NCI-H510A treated with DMSO at 0.1 percent for 48 hours (cell line): ENCODE measurements at places on chromosomes 13 and 19.

DNA sequence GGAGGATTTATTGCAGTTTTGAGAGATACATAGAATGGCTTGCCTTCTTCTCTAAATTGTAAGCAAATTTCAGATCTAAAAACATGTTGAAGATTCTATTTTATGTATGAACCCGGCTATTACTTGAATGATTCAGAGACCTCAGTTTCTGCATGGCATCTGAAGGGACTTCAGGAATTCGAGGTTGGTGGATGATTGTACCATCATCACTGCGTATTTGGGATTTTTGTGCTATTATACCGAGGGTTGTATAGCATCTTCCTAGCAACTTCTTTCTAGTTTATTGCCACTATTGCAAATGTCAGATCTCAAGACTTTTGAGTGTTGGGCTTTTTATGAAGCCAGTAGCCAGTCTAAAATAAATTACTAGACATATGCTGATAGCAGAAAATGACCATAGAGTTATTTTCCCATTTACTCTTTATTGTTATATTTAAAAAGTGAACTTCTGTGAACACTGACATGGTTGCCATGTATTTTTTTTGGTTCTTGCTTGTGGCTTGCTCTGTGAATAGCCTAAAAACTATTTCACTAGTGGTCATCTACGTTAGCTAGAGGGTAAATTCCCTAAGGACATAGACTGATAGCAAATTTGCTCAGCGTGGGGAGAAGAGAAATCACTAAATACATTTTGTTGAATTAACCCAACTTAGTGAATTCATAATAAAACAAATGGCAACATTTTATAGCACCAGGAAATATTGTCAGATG lies 70.6 kb upstream of the KLF12 start:
- DNase-seq: no peak

DNA sequence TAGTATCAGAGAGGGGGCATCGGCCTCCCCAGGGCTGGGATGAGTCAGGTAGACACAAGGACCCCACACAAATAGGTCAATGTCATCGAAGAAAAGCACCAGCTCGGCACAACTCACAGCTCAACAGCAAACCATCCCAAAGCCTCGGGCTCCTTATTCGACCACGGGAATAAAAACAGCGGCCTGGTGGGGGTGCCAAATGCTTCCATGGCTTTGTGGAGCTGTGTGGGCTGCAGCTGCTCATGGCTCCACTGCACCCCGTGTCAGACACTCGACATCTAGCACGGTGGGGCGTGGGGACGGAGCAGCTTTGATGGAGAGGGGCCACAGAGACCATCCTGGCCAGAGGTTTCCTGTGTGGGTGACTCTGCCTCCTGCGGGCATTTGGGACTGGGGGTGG lies 212.5 kb upstream of the SOX1 start:
- DNase-seq: peak; percentile 75

- DNase-seq: no peak
Measured at GRCh38 chr19:44344255-44344654, 12.2 kb downstream of the ZNF112 start.

DNA sequence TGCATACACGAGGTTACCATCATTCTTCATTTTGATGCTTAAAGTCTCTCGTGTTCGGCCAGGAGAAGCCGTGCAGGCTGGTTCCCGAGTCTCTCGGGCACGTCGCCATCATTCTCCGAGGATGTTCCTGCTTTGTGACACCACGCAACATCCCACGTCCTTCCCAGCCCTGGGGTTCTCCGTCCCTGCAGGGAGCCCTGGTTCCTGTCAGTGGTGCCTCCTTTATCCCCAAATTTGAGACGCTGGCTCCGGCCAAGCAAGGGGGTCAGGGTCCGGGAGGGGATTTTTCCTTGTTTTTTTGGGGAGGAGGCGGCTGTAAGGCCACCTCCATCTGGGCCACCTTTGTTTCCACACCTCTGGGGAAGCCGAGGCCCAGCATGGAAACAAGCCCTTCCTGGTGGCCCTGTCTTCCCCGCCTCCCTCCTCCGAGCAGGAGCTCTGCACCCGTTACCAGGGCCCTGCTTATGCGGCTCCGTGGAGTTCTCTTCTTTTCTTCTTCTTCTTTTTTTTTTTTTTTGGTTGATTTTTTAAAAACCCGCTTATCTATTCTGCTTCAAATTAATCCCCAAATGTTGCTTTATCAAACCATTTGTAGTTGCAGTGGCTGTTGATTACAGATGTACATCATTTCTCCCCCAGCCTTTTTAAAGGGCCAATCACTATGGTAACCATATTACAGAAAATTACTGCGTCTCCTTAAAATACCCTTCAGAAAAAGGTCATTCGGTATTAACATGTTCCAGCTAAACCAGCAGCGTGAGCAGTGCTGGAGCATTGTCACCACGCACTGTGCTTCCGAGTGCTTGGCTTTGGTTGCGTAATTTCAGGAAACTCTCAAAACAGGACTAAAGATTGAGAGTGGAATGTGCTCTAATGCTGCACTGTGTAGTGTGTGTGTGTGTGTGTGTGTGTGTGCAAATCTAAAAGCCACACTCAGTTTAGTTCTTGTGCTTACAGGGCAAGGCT lies 50.4 kb downstream of the TEX29 start:
- DNase-seq: no peak

GRCh38 chr13:40375489-40376171 lies 290.8 kb downstream of the FOXO1 start:
- no peak for DNase-seq

DNA sequence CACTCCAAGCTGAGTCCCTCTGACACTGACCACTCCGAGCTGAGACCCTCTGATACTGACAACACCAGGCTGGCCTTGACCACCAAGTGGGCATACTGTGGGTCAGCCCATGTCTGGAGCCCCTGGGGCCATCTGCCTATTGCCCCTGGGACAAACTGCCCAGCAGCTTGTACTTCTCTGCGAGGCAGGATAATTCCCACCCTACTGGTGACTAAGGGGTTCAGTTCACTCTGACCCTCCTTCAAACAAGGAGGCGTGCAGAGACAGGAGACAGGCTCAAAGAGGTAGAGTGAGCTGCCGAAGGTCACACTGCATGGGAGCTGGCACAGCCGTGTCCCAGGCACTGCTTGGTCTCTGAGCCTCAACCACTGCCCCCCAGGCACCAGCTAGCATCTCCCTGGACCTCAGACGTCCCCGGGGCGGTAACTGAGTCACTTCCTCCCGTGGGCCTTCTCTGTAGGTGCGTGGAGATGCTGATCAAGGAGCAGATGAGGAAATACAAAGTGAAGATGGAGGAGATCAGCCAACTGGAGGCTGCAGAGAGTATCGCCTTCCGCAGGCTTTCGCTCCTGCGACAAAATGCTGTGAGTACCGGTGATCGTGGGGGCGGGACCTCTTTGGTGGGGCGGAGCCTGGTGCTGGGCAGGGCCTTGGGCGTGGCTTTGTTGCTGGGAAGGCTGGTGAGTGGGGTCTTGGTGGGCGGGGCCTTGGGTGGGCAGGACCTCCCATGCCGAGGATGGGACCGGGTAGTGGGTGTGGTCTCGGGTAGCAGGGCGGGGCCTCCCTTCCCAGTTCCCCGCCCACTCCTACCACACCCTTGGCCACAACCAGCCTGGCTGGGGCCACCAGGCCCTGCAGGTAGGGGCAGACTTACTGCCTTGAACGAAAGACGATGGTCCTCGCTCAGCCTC lies 5.8 kb upstream of the USE1 start:
- no peak for DNase-seq

DNA sequence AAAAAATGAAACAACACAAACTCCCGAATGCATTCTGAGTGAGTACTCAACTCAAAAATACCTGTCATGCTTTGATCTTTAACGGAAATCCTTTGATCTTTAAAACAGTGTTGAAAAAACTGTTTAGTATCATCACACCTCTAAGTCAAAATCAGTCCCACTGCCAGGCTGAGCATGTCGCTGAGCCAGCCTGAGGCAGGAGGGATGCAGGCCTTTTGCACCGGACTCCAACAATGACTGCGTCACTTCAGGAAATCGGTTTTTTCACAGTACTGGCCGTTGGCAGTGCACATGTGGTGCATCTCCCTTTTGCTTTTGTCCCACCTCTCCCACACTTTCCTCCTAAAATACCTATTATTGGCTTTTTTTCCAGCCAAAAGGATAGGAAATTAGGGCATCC lies 78.2 kb downstream of the SHISA2 start:
- DNase-seq: peak; percentile 32
